Spinal cord (tissue), 10 donors: ENCODE measurements at places on chromosomes 5 and 9.

GRCh38 chr5:142507531-142508372, 178.1 kb downstream of the FGF1 start:
- no peak for DNase-seq

- no peak for DNase-seq
Measured at GRCh38 chr9:107105784-107106183, 177.3 kb upstream of the RAD23B start.

DNA sequence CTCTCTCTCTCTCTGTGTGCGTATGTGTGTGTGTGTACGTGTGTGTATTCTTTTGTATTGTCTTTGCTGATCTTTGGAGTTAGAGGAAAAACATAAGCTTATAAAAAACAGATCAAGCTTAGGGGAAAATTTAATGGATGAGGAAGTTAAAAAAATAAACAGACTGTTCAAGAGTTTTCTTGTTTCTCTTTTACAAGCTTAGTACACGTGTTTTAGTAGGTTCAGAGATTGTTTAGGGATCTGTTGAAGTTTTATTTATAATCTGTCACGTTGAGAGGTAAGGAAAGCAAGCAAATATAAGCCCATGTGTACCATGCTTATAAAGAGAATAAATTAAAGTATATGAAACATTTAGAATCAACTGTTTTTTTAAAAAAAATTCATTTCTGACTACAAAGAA, 1470.3 kb upstream of the NUDT12 start:
- DNase-seq: no peak

GRCh38 chr9:34374905-34375552, 1.7 kb downstream of the MYORG start:
- no peak for DNase-seq

- no peak for DNase-seq
Measured at GRCh38 chr5:56350597-56351170, 117.6 kb upstream of the ANKRD55 start.

- DNase-seq: peak; percentile 89
Measured at GRCh38 chr9:93161786-93162562, 22.0 kb upstream of the WNK2 start.

DNA sequence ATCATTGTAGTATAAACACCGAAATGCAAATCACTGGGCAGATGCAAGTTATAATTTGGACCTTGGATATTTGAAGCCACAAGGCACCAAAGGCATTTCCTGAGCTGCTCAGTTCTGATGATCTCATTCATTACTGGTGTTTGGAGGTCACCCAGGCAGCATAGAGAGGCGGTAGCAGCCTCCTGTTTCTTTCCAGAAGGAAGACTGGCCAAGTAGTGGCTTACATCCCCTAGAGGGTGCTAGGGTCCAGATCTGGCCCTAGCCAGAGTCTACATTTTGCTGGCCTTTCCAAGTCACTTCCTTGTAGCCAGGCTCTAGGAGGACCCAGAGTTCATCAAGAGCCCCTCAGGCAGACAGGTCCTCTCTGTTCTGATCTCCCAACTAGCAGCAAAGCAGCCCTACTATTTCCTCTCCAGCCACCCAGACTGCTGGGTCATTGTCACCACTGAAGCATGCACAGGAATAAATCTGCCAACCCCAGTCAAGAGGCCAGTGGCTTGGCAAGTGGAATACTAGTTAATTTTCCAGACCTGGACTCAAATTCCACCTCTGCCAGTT, 33.4 kb upstream of the TTC1 start:
- DNase-seq: peak; percentile 7

DNA sequence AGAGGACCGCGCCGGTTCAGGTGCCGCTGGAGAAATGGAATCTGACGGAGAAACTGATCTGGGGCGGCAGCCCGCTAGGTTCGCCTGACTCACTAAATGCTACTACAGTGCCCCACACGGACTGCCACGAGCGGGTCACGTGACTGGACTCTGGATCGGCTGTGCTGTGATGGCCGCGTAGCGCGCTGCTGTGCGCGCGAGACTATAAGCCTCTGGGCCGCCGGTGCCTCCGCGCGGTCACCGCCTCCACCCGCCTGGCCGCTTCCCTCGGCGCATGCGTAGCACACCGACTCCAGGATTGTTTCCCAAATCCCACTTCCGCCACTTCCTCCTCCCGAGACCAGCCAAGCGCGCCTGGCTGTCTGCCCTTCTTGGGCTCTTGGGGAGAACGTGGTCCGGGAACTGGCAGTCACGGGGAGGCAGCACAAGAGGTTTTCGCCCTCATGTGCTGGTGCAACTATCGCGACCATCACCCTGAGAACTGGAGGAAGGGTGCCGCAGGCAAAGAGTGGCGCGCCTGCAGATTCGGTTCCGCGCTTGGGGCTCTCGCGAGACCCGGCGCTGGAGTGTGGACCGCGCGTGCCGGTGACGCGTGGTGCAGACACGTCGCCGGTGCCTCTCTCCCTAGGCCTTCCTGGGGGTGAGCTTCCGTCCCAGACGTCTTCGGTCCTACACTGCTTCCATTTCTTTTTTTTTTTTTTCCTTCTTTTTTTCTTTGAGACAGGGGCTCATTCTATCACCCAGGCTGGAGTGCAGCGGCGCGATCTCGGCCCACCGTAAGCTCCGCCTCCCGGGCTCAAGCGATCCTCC, 35.8 kb upstream of the GLDC start:
- DNase-seq: peak; percentile 95

- DNase-seq: no peak
Measured at GRCh38 chr9:86456416-86456815, 102.2 kb upstream of the TUT7 start.

DNA sequence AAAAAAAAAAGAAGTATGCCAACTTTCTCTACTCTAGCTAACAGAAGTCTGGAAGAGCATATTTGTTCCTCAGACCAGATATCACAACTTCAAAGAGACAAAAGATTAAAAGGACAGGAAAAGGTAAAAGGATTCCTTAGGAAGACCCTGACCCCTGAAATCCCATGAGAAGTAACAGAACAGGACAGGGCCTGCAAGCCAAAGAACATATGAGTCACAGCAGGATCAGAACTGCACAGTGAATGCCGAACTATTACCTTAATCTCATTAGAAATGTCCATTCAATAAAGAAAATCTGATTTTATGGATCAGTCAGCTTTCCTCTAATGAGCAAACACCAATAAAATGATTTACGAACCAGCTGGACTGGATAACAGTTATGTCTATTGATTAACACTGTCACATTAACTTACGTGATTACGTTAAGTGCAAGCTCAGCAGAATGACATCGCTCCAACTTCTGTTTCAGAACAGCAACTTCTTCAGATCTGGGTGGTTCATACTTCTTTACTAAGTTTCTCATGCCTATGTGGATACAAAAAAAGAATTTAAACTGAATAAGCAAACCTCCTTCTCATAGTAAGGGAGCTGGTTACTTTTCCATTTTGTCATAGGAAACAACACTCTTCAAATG, 13.6 kb downstream of the CCNH start:
- DNase-seq: no peak

DNA sequence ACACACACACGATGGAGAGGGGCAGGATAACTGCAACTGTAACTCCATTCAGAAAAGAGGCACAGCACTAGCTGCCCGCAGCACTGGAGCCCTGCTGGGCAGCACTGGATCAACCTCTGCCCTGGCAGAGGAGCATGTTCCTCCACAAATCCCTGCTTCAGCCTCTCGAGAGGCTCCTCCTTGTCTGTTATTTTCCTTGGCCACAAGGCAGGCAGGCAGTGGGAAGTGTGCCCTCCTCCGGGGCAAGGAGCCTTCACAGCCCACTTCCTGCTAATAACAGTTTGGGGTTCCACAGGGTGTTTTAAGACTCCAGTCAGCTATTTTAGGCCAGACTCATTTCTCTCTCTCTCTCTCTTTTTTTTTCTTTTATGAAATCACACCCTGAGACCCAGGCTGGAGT, 11.8 kb downstream of the FXN start:
- DNase-seq: no peak

DNA sequence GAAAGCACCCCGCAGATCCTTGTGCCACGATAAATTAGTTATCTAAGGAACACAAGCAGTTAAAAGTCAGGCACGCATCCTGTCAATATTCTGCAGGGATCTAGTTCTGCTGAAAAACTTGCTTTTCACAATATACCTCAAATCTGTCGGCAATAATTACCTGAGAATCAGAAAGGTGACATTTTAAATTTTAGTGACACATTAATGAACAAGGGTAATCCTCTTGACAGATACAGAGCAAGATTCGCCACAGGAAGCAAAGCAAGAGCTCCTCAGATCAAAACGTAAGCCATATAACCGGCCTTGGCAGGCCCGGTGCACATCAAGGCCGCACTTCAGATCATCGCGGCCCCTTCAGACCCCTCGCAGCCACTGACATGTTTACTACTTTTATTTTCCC, 185.7 kb downstream of the ATPSCKMT start:
- DNase-seq: no peak

DNA sequence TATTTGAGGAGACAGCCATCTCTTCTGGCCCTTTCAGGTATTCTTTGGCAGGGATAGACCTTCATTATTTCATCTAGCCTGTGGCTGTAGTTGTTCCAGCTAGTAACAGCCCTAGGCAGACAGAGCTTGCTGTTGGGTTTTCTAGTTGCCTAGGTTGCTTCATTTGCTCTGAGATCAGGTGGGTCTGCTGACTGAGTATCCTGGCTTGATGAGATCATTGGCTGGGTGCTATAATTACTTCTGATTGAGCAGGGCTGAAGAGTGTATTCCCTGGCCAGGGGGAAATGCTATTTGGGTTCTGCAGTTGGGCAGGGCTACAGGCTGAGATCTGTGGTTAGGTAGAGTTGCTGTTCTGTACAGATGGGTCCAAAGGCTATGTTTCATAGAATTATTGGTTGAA, 456.1 kb downstream of the PSAT1 start:
- DNase-seq: no peak

DNA sequence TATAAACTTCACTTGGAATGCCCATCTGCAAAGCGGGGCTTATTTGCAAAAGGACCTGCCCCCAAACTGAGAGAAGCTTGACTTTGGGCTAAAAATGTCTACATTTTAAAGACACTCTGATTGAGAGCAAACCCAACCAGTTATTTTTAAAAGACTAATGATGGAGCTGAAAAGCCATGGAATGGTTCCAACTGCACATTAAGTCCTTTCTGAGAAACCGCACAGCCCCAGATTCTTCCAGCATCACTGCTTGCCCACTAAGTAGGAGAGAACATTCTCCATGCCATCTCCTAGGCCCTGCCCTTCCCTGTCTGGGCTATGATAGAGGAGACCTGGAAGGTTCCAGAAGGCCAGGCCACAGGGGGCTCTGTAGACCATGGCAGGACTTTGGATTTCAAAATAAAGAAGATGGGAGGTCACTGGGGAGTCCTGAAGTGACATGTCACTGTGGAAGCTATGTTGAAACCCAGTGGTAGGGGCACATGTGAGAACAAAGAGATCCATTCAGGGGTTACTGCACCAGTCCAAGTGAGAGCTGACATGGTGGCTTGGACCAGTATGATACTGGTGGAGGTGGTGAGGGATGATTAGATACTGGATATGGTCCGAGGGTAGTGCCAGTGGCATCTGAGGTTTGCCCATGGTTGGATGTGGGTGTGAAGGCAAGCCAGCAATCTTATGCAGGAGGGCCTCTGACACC, 179.2 kb downstream of the DAB2IP start:
- no peak for DNase-seq

DNA sequence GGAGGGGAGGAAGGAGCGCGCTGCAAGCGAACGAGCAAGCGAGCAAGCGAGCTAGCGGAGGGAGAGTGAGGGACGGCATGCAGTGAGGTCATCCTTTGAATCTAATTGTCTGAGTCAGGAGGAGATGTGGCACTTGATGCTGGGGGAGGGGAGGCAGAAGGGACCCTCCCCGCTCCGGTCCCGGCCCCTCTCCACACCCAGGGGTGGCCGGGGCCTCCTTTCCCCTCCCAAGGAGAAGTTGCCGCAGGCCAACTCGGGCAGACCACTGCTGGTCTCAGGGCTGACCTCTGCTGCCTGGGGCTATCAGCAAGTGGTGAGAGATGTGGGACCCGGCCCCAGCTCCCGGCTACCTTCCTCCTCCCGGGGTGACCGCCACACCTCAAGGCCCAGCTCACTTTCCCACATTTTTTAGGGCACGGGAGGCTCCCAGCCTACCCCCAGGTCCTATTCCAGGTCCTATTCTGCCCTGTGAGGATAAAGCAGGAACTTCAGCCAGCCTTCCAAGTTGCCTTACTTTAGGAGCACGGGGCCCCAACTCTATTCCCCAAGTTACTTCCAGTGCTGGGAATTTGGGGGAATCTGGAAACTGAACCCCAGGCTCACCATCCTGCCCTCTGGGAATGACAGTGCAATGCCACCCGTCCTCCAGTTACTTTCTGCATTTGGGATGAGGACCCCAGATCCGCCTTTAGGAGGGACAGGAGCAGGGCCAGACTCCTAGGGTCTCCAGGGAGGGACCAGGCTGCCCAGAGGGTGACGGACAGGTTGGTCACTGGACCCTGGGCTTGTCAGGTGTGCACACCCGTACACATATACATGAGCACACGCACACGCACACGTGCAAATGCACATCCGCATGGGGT, 11.1 kb downstream of the CNTFR start:
- DNase-seq: no peak

DNA sequence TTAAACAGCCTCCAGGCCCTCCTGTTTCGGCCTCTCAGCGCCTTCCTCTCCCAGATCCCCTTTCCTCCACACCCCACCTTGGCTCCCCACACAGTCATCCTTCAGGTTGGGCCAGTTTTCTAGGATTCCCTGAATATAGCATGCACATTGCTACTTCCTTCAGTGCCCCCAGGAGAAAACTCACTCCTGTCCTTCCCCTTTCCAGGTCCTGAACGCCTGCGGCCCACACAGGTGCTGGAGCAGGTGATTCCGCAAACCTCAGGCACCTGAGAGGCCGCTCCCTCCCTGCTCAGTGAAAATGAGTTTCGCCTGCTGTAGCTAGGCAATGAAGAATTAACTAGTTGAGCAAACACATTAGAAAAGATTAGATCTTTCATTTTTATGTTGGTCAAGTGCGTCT, 185.0 kb downstream of the MED10 start:
- no peak for DNase-seq

GRCh38 chr5:144151026-144151425, 19.4 kb downstream of the YIPF5 start:
- no peak for DNase-seq

DNA sequence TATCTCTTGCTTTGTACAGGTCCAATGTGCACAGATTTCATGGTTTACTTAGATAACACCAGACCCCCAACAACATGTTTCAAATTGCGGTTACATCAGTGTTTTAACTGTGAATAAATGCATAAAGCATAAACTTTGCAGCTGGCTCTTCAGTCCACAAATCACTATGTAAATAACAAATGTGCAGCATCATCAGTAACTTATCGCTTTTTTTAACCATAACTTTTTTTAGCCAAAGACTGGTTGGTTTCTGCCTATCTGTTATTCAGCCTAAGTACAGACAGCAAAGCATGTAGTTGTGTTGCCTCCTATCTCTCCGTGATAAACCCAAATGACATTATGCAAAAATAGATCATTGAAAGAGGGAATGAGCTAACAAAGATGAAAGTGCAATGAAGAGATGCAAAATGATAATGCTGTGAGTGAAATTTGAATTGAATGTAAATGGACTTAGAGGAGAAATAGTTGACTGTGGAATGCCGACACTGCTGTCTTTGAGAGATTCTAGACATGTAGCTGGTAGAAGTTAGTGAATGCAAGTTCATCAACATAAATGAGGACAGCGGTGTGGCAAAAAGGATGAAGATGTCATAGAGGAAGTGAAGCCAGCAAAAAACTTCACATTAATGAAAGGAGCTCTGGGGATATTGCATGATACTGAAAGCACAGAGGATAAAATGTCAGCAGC, 108.8 kb downstream of the PDE8B start:
- no peak for DNase-seq
